Uterus (tissue), 4 donors: ENCODE measurements at places on chromosomes 6 and 20. TPM values are rescaled to one million over a fixed set of nuclear protein-coding genes. Genes with fewer than 3 reads are reported as not detected.

- no peak for DNase-seq
Measured at GRCh38 chr6:147384737-147385710, 123.5 kb upstream of the SAMD5 start.

CST11 gene
- total RNA-seq, result not detected

MAP3K5 gene
- 67.1 TPM for total RNA-seq

DNA sequence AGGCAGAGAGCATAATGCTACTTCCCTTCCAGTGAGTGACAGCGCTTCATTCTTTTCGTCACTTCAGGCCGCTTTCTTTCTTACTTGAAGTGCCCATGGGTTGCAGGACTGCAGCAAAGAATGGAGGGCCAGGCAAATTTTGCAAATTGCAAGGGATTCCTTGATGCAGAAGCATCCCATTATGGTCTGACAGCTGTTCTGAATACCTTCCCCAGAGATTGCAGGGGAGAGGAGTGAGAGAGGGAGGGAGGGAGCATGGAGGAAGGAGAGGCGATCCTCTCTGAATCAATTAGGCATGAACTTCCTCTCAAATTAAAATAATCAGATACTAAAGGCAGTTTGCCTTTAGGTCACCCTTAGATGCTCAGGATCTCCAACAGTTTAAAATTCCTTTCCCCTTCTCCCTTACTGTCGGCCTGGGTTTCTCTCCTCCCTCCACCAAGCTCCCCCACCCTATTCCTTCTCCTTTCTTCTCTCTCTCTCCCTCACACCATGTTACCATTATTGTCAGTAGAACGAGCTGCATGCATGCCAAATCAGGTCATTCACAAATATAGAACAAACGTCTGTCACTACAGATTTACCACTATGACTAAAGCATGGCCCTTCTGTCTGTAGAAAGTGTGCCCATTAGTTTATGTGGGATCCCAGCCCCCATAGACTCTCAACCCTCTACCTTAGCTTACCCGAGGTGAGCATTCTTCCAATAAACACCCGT lies 289.2 kb downstream of the CD83 start:
- DNase-seq, result no peak

HSPA12B gene
- 35.4 TPM for total RNA-seq

- no peak for DNase-seq
Measured at GRCh38 chr20:21500599-21500998, 13.3 kb downstream of the NKX2-2 start.

RWDD2A gene
- 6.4 TPM for total RNA-seq

NKAPL gene
- total RNA-seq, result 0.97 TPM

- no peak for DNase-seq
Measured at GRCh38 chr6:24401458-24401857, 1.3 kb upstream of the MRS2 start.

DNA sequence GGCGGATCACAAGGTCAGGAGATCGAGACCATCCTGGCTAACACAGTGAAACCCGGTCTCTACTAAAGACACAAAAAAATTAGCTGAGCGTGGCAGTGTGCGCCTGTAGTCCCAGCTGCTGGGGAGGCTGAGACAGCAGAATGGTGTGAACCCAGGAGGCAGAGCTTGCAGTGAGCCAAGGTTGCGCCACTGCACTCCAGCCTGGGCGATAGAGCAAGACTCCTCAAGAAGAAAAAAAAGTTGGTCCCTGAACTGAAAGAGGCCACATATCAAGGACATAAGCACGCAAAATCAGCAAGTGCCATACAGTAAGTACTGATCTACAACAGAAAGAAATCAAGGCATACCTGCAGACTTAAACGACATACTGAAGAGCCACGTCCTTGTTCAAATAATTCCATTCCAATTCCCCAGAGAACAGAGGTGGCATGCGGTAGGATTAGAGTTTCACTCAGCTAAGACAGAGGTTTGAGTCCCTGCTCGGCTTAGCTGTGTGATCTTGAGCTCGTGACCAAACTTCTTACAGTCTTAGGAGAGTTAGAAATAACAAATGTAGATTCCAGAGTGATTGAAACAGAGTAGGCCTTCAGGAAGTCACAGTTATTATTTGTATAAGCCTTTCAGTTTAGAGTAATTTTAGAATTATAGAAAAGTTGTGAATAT lies 29.2 kb downstream of the B4GALT5 start:
- no peak for DNase-seq

DNA sequence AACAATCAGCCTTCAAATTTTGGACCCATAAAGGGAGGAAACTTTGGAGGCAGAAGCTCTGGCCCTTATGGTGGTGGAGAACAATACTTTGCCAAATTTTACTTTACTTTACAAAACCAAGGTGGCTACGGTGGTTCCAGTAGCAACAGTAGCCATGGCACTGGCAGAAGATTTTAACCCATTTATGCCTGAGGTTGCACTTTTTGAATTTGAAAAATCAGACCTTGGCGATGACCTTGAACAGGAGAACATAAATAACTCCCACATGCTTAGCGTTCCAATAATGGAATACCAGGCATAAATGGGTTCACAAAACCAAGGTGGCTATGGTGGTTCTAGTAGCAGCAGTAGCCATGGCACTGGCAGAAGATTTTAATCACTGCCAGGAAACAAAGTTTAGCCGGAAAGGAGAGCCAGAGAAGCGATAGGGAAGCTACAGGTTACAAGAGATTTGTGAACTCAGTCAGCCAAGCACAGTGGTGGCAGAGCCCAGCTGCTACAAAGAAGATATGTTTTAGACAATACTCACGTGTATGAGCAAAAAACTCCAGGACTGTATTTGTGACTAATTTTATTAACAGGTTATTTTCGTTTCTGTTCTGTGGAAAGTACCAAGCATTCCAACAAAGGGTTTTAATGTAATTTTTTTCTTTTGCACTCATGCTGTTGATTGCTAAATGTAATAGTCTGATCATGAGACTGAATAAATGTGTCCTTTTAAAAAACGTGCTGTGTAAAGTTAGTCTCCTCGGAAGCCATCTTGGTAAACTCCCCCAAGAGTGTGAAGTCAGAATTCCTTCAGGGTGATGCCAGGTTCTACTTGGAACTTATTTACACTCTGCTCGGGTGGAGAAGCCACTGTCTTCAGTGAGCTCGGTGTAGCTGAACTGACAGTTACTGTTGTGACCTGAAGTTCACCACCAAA lies 6.7 kb downstream of the SFT2D1 start:
- DNase-seq, result no peak

DNA sequence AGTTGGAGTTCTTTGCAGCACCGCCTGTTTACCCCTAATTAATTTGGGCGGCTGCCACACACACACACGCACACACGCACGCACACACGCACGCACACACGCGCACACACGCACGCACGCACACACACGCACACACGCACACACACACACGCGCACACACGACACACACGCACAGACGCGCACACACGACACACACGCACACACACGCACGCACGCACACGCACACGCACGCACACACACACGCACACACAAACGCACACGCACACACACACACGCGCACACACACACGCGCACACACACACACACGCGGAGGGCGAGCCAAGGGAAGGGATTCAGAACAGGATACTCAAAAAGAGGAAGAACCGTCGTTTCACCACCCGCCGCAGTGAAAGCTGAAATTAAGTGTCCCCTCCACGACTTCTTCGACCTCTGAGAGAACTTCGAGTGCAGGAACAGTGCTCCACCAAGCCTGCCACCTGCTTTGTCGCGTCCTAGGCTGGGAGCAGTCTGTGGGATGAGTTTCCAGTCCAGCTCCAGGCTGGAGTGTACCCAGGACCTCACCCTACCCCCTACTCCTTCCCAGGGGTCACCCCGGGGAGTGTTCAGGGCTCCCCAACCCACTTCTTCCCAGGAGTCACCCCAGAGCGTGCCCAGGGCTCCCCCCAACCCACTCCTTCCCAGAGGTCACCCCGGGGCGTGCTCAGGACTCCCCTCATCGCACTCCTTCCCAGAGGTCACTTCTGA lies 1.1 kb downstream of the RNASET2 start:
- no peak for DNase-seq

DNA sequence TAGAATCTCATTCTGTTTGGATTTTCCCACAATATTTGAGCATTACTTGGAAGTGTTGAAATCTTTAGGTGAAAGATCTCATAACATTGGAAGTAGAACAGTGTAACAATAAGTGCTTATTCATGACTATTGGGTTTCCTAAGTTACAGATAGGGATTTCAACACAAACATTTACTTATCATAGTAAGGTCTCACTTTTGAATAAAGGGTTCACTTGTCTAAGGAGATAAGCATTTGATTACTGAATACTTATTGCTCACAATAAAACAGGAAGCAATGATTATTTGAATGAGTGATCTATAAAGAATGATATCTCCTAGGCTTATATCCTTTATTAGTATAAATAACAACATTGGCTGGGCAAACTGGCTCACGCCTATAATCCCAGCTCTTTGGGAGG lies 14.8 kb downstream of the DDX43 start:
- no peak for DNase-seq

POPDC3 gene
- not detected for total RNA-seq

SOX18 gene
- total RNA-seq, result 21.5 TPM

DNA sequence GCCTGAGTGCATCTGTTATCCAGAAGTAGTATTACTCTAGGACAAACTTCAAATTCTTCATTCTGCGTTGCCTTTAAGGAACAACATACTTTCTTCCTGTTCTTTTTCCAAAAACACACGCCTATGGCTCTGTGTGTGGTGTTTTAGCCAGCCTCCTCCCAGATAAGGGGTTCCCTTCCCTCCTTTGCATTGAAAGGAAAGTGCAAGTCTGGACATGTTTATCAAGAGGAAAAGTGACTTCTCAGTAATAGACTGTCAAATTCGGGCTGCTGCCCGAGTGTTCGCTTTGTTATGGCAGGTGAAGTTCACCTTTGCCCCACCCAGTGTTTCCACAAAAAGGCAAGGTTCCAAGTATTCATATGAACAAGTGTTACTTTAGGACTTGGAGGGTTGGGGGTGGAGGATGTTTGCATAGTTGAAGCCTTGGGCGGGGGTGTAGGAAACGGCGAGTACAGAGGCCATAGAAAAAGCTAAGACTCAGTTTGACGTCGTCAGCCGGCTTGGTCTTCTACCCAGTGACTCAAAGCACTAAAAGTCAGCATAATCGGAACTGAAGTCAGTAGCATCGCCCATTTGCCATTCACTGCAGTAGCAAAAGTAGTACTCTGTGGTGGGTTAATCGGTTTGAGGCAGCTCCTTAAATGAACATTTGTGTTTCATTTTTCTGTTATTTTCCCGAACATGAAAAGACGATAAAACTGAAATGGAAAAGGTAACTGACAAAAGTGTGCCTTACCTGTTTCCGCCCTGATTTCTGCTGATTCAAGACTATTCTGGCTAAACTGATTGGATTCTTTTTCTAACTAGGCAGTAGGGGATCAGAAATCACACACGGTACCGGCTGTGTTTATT lies 12.5 kb downstream of the PRDM1 start:
- DNase-seq, result no peak

DNA sequence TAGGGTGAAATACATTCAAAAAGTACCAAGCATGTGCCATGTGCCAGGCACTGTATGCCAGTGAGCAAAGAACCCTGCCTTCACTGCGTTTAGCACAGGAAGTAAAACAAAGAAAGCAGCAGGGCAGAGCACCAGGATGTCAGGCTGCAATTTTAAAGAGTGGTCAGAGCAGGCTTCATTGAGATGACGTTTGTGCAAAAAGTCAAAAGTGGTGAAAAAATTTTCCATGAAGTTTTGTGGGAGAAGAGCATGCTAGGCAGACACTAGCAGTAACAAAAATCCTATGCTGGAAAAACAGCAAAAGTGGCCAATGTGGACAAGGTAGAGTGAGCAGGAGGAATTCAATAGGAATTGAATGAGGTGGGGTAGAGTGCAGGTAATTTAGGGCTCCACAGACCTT lies 31.3 kb downstream of the AKIRIN2 start:
- no peak for DNase-seq

DNA sequence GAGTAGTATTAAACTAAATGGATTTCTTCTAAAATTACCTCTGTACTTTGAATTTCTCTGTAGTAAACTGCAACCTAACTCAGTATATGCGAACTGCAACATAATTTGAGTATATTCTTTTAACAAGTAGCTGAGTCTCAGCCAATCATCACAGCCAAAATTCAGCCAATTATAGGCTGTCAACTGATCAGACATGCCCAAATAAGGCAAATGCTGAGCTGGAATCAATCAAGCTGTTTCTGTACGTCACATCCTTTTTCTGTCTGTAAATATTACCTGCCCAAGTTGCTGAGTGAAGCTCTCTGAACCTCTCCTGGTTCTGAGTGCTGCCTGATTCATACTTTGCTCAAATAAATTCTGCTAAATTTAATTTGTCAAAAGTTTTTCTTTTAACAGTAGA lies 9.5 kb upstream of the C6orf58 start:
- no peak for DNase-seq

- no peak for DNase-seq
Measured at GRCh38 chr6:159966981-159967380, 1.9 kb upstream of the IGF2R start.

- DNase-seq, result no peak
Measured at GRCh38 chr20:10476319-10476724, 41.2 kb downstream of the SLX4IP start.

- no peak for DNase-seq
Measured at GRCh38 chr6:105120570-105120969, 59.2 kb downstream of the POPDC3 start.

GRCh38 chr6:157864185-157864761 lies 41.2 kb downstream of the SNX9 start:
- DNase-seq, result no peak

DNA sequence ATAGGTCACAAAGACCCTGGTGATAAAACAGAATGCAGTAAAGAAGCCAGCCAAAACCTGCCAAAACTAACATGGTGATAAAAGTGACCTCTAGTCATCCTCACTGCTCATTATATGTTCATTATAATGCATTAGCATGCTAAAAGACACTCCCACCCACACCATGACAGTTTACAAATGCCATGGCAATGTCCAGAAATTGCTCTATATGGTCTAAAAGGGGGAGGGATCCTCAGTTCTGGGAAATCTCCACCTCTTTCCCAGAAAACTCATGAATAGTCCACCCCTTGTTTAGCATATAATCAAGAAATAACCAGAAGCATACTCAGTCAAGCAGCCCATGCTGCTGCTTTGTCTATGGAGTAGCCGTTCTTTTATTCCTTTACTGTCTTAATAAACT lies 40.4 kb upstream of the MC3R start:
- DNase-seq, result no peak

VARS2 gene
- 12.6 TPM for total RNA-seq

DNA sequence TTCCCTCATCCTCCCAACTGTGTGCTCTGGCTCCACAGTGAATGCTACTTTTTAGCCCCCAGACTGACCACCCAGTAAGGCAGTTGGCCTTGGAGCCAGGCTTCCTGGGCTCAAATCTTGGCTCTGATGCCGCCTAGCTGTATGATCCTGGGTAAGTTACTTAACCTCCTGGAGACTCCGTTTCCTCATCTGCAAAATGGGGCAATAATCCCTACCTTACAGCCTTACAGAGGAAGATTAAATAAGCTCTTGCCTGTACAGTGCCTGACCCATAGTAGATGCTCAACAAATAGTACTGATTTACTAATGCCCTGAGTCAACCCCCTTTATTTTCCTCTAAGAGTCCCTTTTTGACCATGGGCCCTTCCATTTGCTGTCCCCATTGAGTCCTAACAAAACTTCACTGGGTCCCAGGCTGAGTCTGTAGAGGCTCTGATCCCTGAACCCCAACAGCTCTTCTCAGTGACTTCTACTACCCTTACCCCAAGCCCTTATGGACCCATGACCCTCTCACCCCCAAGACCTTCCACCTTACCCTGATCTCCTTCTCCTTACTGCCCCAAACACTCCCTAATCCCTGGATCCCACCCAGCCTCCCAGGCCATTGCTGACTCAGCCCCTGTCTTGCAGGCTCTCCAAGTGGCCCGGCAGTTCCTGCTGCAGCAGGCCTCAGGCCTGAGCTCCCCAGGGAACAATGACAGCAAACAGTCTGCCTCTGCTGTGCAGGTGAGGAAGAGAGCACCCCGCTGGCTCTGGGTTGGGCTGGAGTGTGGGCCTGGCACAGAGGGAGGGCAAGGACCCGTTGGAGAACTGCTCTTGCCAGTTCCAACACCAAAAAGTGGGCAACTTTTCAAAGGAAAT lies 31.4 kb downstream of the FOXP4 start:
- DNase-seq, result no peak
